ENCODE measurements at places on chromosomes 11 and 22.

DNA sequence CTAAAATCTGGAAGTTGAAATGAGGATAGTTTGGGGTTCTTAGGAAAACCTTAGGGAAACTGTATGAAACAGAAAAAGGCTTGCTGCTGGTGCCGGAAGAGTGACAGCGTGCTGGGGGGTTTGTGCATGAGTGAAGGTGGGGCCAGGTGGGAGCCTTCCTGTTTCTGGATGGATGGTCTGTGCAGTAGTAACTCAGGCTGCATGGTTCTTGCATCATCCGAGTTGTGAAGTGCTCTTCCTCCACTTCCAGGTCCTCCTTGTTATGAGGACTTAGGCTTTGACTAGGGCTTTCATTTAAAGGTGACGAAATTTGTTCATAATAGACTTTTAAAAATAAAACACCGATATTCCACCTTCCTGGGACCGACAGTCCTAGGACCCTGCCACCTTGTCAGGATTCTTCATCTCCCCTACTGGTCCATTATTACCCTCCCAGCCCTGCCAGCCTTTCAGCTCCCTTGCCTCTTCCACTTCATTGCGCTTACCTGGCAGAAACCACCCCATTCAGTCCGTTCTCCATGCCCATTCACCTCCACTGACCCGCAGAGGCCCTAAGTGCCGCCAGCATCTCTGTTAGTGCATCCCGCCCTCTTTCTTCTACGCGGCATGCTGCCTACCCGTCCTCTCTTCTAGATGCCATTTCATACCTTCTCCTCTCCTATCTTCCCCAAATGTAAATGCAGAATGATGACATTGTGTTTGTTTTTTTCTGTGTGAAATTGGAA, 47.3 kb downstream of the PPFIA1 start:
- no peak for DNase-seq

GRCh38 chr11:126138636-126139035, 72.8 kb downstream of the RPUSD4 start:
- DNase-seq = no peak

DNA sequence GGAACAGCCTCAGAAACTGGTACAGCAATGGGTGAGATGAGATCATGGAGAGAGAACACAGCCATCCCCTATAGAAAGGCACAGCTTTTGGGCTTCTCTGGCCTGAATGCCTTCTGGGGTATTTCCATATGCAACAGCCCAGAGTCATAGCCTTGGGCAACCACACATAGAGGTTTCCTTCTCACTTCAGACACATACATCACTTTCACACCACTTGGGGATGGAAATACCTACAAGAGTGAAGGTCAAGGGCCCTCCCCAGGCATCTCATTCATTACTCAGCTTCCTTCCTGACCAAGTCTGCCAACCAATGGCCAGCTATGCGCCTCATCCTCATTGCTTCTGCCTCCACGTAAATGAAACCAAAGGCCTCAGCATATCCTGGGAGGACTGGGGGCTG, 17.7 kb upstream of the OLFML1 start:
- no peak for DNase-seq

GRCh38 chr11:84870486-84870885, 756.7 kb downstream of the DLG2 start:
- no peak for DNase-seq

DNA sequence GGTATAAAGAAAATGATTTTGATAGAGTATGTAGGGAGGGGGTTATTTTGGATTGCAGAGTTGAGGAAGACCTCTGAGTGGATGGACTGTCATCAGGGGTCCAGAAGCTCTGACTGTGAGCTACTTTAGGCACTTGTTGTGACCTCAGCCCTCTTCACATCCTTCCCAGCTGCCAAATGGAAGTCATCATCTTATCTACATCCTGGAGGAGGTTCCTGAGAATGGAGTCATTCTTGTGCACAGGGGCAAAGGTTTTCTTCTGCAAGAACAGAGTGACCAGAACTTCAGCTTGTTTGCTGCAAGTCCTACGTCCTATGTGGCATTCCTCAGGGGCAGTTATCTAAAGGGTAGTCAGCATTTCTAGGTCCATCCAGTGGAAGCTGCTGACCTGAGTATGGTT, 393.8 kb downstream of the AASDHPPT start:
- no peak for DNase-seq

DNA sequence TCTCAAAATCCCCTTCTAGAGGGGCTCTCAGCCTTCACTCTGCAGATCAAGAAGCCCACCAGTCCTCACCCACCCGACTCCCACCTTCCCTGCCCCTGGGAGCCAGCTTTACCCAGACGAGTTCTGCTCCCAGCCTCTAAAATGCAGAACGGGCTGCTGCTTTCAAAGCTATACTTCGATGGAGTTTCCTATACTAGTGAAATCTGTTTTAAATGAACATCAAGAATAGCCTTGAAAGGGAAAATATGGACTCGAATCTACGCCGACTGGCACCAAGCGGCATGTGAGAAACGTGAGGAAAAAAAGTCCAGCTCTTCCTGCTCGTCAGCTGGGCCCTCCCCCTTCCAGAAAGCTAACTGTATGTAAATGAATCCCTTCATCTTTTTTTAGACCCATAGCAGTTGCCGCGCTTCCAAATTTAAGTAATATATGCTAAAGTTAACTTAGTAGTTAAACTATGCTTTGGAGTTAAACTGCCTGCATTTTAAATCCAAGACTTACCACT, 211.7 kb downstream of the NTM start:
- DNase-seq = no peak

- DNase-seq = no peak
Measured at GRCh38 chr11:93921695-93922468, 71.5 kb upstream of the VSTM5 start.

DNA sequence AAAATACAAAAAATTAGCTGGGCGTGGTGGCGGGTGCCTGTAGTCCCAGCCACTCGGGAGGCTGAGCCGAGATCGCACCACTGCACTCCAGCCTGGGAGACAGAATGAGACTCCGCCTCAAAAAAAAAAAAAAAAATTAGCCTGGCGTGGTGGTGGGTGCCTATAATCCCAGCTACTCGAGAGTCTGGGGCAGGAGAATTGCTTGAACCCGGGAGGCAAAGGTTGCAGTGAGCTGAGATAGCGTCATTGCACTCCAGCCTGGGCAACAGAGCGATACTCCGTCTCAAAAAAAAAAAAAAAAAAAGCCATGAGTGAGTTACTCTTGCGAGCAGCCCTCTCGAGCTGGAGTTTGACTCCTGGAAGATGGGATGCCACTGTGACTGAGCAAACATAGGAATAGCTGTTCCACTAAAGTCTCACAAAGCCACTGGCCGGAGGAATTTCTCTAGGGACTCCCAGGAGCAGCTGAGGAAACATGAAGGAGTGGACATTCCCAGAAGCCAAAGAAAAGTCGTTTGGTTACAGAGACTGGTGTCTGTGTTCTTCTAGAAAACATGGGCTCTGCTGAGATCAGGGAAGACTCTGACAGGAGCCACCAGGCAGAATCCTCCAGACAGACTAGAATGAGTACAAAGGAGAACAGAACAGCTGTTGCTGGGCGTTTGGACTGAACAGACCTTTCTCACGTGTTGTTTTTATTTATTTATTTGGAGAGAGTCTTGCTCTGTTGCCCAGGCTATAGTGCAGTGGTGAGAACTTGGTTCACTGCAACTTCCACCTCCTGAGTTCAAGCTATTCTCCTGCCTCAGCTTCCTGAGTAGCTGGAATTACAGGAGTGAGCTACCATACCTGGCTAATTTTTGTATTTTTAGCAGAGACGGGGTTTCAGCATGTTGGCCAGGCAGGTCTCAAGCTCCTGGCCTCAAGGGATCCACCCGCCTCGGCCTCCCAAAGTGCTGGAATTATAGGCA, 32.4 kb upstream of the MYH9 start:
- DNase-seq = no peak

DNA sequence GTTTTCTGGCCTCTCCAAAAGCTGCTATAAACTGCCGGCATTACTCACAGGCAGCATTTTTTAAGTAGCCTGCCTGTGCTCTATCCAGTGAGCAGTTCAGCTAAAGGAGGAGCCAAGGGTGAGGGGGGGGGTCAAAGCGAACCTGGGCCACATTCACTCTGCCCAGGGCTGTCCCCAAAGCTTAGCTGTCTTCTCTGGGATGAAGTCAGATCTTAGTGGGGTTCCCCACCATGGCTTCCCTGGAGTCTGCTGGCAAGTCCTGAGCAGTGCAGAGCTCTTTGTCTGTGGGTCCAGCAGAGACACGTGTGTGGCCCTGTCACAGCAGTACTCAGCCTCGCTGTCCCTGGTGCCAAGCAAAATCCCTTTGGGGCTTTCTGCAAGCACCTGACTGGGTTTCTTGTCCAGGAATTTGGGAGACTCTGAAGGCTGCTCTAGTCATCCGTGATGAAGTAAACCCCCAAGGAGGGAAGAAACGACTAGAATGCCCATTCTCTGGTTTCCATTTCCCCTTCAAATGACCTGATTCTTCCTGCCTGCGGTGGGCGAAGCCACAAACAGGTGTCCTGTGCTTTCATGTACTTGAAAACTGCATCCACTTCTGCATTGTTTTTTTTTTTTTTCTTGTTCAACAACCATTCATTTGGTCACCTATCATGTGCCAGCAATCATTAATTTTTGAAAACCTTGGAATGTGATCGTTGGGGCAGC, 2.6 kb downstream of the KCNJ5 start:
- no peak for DNase-seq

- DNase-seq = no peak
Measured at GRCh38 chr11:66291706-66292542, at the start of gene TMEM151A. TMEM151A (plus strand) TSS chr11:66291894; CDS start chr11:66292014, 120 bp downstream.

GRCh38 chr11:128732471-128733277, 38.8 kb downstream of the FLI1 start:
- no peak for DNase-seq

GRCh38 chr11:76764941-76765665, 18.1 kb upstream of the TSKU start:
- DNase-seq = no peak

DNA sequence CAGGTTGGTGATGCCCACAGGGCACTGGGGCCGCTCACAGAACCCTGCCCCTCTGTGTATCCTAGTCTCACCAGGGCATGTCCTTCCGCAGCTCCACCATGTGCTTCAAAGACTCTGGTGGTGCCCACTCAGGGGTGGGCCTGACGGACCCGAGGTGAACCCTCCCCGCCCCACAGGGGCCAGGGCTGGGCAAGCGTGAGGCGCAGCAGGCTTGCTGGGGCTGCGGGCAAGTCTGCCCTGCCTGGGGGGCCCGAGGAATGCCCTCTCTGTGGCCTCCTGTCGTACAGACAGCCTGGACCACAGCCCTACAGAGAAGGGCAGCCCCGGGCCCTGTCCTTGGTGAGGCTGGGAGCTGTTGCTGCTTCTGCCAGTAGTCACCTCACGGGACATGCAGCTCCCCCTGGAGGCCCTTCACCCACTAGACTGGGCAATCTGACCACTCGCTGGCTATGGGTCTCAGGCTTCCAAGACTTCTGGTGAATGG, 40.2 kb downstream of the TBX1 start:
- DNase-seq = no peak

GRCh38 chr22:20235389-20235991, 32.6 kb downstream of the RTN4R start:
- DNase-seq = no peak

DNA sequence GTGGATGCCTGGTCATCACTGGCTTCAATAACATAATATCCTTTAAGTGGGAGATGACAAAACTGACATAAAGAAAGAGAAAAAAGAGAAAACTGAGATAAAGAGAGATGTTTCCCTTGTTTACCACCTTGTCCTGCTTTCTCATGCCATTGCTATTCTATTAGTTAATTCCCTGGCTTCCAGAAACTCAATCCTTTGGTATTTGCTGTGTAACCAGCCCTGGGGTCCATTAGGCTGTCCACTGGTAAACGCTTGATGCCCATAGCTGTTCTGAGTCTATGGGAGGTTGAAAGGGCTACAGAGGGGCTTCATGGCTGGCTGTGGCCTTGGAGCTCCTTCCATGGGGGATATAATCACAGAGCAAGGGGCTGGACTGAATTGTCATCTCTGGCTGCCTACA, 243.4 kb upstream of the PLET1 start:
- DNase-seq = no peak

DNA sequence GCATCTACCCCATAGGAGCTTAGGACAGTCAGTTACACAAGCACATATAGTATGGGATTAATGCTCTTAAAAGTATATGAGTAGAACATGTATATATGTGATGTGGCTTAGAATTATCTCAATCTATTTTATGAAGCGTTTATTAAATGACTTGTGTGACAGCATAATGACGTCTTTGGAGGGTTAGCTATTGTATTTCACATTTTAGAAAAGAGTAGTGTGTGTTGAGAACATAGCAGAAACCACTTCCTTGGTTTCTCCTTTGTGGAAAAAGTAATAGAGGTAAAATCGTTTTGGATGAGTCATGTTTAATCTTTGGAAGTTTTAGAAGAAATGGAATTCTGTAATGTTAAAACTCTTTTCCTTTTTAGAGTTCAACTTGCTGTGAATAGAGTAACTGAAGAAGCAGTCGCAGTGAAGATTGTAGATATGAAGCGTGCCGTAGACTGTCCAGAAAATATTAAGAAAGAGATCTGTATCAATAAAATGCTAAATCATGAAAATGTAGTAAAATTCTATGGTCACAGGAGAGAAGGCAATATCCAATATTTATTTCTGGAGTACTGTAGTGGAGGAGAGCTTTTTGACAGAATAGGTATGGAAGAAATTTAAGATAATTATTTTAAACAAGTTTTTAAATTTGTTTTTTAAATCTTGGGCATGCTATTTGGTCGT, 2.4 kb downstream of the CHEK1 start:
- DNase-seq = no peak

DNA sequence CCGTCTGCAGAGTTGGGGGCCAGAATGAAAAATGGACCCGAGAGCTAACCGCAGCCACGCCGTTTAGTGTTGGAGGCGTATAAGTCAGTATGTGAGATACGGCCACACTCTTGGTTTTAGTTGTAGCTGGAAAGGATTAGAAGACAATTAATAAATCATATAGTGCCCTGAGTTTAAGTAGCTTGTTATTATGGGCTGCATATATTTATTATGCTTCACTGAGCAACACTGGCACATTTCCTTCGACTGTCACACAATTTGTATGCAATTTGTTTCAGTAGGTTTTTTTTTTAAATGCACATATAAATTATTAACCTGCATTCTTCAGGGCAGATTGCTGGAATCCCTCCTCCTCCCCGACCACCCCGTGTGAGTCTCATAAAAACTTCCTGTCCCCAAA, 56.9 kb downstream of the PKNOX2 start:
- no peak for DNase-seq

DNA sequence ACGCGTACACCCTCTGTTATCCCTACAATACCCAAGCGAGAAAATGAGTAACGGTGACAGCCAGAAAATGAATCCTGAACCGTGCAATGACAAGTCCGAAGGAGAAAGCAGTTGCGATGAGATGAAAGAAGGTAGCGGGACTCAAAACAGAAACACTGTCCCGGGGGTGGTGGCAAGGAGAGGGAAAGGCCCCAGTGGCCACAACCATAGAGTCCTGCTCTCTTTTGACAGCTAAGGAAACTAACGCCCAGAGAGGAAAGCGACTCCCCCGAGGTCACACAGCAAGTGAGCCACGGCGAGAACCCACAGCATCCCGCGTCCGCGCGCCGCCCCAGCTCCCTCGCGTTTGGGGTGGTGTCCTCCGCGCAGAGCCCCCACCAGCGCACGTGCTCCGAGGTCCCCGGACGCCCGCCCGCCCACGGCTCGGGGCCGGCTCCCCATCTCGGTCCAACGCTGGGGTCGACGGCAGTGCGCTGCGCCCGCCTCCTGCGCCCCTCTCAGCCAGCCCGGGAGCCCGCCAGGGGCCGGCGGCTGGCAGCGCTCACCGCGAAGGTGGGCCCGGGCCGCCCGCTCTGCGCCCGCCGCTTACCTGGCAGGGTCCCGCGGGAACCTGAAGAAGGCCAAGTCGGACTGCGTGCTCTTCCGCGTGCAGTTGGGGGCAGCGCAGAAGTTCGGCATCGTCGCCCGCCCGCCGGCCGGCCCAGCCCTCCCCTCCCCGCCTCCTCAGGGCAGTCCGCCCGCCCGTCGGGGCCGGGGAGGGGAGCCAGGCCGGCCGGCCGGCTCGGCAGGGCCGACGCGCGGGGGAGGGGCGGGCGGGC, 564 bp downstream of the THAP12 start:
- peak; percentile 8 for DNase-seq
